ENCODE measurements at places on chromosomes 12 and 14.

- peak; percentile 28 for DNase-seq
These were observed 72.0 kb upstream of the DBX2 start for GRCh38 chr12:45122768-45123380.

DNA sequence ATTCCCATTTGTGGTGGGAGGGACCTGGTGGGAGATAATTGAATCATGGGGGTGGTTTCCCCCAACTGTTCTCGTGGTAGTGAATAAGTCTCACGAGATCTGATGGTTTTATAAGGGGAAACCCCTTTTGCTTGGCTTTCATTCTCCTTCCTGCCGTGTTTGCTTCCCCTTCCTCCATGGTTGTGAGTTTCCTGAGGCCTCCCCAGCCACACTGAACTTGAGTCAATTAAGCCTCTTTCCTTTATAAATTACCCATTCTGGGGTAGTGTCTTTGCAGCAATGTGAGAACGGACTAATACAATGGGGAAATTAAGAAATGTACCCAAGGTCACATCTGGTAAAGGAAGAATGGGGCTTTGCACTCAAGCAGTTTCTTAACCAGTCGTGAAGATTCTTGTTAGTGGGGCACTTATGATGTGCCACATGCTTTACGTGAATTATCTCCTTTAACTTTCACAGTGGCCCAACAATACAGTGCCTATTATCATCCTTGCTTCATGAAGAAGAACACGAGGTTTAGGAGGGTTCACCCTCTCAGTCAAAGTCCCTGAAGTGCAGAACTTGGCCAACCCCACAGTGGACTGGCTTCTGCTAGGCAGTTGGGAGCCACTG, 234.3 kb downstream of the EFCAB11 start:
- DNase-seq, result no peak

GRCh38 chr12:6067152-6067916, 57.1 kb downstream of the VWF start:
- peak; percentile 40 for DNase-seq

- no peak for DNase-seq
These were observed 127.8 kb upstream of the SSTR1 start for GRCh38 chr14:38079886-38080285.

GRCh38 chr12:46210873-46211439, 57.9 kb downstream of the SLC38A1 start:
- DNase-seq, result no peak

DNA sequence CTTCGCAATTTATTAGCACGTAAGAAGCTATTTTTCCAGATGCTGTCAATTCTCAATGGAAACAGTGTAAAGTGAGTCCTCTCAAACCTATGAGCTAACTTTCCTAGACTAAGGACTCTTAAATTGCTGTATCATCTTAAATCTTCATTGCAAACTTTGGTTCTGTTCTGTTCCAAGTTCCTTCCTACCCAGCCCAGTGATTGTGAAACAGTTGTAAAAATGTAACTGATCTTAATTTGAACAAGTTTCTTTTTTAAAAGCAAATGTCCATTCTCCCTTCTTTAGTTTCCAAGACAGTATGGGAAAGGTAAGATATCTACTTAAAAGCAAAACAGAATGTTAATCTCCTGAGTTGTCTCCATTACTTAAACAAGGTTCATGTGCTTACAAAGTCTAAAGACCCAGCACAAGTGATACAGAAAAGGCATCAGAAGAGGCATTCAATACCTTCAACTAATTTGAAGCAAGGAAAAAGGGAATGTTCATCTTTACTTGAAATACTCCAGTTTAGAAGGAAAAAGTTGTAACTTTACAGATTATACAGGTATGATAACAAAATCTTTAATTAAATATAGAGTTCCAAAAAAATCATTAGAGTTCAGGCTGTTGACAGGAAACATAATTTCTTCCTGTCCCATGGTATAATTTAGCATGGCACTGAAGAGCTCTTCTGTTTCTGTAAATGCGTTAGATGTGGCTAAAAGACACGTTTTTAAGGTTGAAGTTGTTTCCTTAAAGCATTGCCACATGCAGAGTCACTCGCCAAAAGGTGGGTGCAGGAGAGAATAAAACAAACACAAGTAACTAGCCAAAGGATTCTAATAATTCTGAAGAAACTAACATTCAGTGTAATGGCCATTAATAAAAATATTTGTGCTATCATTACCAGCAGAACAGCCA, 101.5 kb upstream of the USP15 start:
- DNase-seq, result no peak

Data from M059J (cell line).